Adrenal gland (tissue), 19 donors: ENCODE measurements at places on chromosomes 7 and 10. TPM values are rescaled to one million over a fixed set of nuclear protein-coding genes. Genes with fewer than 3 reads are reported as not detected.

GRCh38 chr7:20778063-20778721 is 8.5 kb downstream of the SP8 start:
- DNase-seq = peak; percentile 23

Gene LIPK
- total RNA-seq = not detected

Gene EGR2
- 0.17 TPM for total RNA-seq

DNA sequence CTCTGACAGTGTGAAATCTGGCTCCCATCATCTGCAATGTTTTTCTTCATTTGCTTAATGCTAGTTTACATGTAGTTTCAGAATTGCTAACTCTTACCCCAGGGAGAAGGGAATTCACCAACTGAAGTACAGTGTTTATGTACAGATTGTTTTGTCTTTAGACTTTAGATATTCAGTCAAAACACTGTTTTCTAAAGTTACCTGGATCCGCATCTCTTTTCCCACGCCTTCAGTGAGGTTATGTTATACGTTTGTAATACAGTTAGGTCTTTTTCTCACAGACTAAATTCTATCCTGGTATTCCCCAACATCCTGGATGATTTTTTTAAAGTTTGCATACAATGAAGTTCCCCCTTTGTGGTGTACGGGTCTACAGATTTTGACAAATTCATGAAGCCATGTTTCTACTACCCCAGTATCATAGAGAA is 3.2 kb upstream of the LYZL1 start:
- DNase-seq = no peak

Gene ASB10
- not detected for total RNA-seq

- DNase-seq = no peak
Observed at GRCh38 chr10:7817984-7818294, 366 bp upstream of the TAF3 start.

DNA sequence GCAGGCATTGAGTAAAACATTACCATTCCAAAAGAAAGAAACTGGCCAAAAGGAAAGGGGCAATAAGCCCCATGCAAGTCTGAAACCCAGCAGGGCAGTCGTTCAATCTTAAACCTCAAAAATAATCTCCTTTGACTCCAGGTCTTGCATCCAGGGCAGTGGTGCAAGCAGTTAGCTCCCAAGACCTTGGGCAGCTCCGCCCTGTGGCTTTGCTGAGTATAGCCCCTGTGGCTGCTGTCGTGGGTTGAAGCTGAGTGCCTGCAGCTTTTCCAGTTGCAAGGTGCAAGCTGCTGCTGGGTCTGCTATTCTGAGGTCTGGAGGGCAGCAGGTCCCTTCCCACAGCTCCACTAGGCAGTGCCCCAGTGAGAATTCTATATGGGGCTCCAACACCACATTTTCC is 580.1 kb upstream of the AUTS2 start:
- no peak for DNase-seq

Gene EPO
- not detected for total RNA-seq

- DNase-seq = no peak
Observed at GRCh38 chr7:70570029-70570428, 561.9 kb upstream of the GALNT17 start.

Gene VAX1
- not detected for total RNA-seq

GRCh38 chr7:94274828-94275227 is 119.9 kb upstream of the COL1A2 start:
- DNase-seq = no peak

GRCh38 chr7:130913639-130914553 is 179.9 kb upstream of the KLF14 start:
- DNase-seq = no peak

DNA sequence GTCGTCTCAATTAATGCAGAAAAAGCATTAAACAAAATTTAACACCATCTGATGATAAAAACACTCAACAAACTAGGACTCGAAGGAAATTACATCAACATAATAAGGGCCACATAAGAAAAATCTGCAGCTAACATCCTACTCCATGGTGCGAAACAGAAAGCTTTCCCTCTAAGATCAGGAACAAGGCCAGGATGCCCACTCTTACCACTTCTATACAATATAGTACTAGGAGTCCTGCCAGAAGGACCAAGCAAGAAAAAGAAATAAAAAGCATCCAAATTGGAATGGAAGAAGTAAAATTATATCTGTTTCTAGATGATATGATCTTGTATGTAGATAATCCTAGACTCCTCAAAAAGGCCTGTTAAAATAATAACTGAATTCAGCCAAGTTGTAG is 143.8 kb upstream of the GPR22 start:
- no peak for DNase-seq

- no peak for DNase-seq
Observed at GRCh38 chr7:99772565-99772964, 11.4 kb downstream of the CYP3A4 start.

DNA sequence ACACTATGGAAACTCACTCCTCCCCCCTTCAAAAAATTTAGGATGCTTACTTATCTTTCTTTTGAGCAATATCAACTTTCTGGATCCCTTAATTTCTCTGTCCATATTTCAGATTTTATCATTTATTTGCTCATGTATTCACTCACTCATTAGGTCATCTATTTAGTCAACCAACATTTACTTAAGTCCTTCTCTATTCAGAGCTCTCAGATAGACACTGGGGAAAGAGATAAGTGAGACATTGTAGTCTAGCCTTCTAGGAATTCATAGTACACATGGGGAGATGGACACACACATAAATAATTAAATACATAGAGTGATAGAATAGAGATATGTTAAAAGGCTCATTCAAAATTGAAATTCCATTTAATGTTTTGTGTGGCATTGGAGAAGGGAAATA is 9.2 kb downstream of the CPN1 start:
- no peak for DNase-seq

GRCh38 chr10:69408318-69409175 is 8.2 kb downstream of the TACR2 start:
- DNase-seq = peak; percentile 94

Gene MCU
- 15.5 TPM for total RNA-seq

DNA sequence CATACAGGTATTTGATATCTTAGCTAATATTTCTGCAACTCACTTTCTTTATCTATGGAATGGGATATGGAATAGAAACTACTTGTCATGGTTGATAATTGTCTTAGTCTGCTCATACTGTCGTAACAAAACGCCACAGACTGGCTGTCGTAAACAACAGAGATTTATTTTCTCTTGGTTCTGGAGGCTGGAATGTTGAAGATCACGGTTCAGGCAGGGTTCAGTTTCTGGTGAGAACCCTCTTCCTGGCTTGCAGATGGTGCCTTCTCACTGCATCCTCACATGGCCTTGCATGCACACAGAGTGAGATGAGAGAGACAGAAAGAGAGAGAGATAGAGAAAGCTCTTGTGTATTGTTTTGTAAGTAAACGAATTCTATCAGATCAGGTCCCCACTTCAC is 332.7 kb upstream of the MAGI2 start:
- no peak for DNase-seq

Gene APBB1IP
- 0.89 TPM for total RNA-seq

Gene FERD3L
- not detected for total RNA-seq

Gene PHYHIPL
- total RNA-seq = 28.4 TPM

DNA sequence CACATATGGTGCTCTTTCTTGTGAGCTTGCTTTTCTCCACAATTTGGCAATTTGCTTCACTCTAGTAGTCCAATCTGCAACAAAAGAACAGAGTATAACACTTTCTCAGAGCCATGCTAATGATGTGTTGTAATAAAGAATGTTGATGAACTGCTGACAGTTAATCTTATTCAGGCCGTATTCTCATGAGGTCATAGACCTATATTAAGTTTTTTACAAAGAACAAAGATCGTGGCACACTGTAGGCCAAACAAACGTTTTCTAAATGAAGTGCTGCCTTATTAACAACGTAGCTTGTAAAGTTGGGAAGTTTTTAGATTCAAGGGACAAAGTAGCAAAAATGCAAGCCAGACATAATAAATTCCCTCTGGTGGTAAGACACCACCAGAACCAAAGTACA is 160.1 kb downstream of the GALNT11 start:
- no peak for DNase-seq

DNA sequence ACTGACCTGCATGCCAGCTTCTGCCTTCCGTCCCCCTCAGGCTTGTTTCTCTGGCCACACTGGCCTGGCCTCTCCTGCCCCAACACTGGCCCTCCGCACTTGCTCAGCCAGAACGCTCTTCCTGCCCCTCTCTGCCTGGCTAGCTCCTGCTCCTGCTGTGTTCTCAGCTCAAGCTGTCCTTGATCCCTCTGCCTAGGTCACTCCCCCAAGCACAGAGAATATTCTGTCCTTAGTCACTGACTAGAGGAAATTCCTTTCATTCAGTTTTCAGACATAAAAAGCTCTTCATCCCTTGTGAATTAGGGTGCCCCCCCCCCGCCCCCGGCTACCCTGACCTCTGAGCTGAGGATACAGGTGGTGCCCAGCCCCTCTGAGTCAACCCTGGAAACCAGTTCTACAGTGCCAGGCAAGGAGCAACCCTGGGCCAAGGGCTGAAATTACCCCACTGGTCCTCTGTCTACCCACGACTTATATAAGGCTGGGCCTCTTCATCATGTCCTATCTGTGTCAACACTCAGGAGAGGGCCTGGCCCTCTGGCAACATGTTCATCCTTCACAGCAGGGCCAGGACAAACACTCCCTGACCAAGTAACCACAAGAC is 6.6 kb upstream of the SGPL1 start:
- no peak for DNase-seq

Gene CPEB3
- total RNA-seq = 6.2 TPM

DNA sequence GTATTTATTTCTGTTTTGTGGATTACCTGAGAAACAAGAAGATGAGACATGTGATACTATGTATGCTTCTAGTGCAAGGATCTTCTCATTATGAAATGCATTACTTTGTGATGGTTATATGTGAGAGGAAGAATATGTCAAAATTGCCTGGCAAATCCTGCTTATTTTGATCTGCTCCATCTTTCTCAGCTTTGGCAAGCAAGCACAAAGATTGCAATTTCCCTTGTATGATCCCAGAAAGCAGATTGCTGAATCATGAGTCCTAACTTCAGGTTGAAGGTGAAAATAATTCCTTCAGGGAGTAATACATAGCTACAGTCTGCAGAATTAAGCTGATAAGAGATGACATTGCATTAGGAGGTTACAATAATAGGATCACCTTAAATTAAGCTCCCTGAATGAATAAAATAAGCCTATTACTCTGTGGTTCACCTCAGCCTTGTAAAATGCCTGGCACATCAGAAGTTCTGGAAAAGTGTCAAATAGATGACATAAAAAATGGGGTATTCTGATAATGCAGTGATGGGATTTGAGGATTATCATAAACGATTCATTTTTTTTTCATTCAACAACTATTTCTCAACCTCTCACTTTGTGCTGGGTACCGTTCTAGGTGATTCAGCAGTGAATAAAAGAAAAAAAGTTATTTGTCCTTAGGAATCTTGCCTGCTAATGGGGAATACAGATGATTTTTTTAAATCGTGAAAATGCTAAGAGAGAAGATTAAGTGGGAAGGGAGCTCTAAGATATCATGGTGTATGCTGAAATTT is 120.7 kb downstream of the CHN2 start:
- DNase-seq = no peak

DNA sequence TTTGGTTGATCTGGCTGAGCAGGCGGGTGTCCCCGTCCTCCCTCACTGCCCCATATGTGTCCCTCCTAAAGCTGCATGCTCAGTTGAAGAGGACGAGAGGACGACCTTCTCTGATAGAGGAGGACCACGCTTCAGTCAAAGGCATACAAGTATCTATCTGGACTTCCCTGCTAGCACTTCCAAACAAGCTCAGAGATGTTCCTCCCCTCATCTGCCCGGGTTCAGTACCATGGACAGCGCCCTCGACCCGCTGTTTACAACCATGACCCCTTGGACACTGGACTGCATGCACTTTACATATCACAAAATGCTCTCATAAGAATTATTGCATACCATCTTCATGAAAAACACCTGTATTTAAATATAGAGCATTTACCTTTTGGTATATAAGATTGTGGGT is 26.9 kb upstream of the TRIM56 start:
- peak; percentile 58 for DNase-seq
